ENCODE measurements at places on chromosomes 12 and 14.

DNA sequence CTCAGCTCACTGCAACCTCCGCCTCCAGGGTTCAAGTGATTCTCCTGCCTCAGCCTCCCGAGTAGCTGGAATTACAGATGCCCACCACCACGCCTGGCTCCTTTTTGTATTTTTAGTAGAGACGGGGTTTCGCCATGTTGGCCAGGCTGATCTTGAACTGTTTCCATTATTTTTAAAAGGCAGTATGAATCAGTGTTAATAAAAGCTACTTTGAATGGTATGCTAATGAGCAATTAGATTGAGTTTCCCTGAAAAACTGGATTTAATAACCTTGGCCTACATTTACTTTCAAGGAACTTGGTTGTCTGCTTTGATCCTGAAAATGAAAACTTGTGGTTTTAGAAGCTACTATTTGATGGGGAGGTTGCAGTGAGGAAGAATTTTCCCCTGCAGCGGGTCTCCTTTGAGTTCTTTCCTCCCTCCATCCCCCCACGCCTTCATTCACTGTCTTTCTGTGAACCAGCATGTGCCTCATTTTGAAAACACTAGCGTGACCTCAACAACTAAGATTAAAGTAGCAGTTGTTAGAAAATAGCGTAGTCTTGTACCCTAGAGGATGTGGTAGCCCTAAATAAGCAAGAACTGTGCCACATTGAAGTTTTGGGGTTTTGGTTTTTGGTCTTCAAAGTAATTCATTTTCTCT is 17.8 kb upstream of the RPS6KA5 start:
- no peak for DNase-seq

DNA sequence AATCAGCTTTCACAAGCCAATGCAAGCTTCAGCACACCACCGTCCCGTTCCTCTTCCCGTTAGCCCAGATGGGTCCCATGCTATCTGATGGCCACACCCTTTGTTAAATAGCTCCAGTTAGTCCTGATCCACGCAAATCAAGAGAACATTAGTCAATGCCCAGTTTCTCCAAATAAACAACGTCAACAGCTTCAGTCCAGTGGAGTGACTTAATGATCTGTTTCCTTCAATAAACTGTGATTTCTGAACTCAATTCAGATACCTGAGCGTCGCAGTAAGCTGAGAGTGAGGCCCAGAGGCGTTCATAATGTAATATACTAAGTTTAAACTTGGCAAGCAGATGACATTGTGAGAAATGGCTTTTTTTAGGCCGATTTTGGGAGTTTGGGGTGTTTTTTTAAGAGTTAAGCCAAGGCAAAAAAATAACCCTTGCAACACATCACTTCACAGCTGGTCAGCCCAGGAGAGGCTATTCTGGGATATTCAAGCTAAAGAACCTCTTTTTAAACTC is 112.3 kb downstream of the ZFP36L1 start:
- peak; percentile 79 for DNase-seq

GRCh38 chr14:104983231-104983721 is 2.3 kb upstream of the CLBA1 start:
- no peak for DNase-seq

DNA sequence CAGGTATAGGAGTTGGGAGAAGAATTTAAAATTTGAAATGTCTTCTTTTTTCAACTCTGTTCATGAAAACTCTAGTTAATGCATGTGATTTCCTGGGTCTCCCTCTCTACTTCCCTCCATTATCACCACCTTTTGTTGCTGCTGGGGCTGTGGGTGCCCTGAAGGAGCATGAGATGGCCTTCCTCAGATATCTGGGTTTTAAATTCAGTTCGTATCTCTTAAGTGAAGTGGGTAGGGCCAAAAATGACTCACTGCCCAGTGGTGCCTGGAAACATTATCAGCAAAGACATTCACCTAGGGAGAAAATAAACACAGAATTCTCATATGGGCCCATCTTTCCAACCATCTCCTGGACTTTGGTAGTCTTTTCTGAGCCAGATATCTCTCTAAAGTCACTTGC is 234.9 kb upstream of the PLEKHG7 start:
- no peak for DNase-seq

DNA sequence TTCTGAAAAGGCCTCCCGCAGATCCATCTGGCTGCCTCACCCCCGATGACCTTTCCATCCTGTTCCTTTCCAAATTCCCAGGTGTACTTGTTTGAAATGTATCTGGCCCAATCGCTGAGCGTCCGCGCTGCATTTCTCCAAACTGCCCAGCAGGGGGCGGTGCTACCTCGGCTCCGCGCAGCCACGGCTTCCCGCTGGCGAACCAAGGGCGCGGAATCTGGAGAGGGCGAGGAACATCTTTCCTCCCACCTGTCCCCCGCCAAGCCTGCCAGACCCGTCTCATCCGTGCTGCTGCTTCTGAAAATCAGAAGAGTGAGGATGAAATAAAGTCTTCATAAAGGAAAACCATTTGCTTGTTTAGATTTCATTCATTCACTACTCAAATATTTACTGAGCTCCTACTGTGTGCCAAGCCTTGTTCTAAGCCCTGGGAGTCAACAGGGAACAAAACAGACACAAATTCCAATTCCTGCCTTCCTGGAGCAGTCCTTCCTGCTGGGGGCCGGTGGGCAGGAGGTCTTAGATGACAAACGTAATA is 16.8 kb upstream of the MYL2 start:
- no peak for DNase-seq

DNA sequence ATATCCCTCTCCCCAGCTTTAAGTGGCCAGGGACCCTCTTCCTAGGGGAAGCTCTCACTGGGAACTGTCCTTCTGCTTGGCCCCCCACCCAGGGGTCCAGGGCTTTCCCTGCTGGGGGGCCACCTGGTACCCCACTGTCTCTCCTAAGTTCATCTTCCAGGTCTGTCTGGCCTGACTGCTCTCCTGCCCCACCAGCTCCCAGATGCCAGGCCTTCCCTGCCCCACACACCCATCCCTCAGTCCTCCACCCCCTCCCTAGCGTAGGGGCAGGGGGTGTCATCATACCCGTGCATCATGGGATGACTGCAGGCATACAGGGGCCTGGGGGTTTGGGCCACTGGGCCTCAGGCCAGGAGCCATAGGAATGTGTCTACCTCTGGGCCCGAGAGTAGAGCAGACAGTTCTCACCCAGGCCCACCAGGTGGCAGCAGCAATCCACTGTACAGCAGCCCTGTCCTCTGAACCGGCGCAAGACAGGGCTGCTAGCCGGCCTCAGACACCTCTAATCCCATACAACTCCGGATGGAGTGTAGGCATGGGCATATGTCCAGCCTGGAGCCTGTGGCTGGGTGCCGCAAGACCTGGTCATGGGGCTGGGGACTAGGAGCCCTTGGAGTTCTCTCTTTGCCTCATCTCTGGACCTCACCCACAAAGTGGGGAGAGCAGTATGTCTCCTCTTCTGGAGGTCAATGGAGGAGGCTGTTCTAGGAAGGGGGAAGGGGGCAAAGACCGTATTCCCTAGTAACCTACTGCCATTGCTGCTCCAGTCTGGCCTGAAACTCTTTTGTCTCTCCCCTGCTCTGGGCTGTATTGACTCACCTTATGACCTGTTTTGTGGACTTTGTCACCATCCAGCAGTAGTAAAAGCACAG is 10.0 kb upstream of the SMARCD1 start:
- no peak for DNase-seq

- DNase-seq = no peak
Measured at GRCh38 chr12:43337571-43338444, 214.2 kb downstream of the ADAMTS20 start.

DNA sequence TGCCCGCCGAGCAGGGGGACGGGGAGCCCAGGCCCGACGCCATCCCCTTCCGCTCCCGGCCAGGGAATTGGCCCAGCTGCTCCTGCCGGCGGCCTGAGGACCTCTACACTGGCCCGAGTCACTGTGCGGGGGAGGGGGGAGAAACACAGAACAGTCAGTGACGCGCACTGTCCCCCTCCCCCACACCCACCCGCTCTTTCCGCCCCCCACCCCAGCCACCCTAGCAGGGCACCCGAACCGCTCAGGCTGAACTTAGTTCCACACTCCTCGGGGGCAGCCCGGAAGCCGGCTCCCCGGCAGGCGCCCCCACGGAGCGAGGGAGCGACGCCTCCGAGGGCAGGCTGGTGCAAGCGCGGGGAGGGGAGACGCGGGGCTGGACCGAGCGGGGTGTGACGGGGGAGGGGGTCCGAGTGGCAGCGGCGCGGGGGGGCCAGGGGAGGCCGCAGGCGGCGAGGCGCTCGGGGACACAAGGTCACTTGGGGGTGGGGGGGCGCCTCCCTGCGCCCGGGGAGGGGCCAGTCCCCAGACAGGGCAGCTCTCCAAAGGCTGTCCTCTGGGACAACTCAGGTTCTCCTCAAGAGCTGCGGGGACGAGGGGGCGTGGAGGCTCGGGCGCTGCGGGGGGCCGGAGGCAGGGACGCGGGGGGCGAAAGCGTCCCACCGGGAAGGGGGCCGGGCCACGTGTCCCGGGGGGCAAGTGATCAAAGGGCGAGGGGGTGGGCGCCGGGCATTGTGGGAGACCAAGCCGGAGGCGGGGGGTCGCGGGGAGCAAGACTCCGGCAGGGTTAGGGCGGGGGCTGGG is 648 bp downstream of the CHD4 start:
- DNase-seq = no peak

- DNase-seq = no peak
Measured at GRCh38 chr12:108732489-108733229, 1.3 kb upstream of the CORO1C start.

DNA sequence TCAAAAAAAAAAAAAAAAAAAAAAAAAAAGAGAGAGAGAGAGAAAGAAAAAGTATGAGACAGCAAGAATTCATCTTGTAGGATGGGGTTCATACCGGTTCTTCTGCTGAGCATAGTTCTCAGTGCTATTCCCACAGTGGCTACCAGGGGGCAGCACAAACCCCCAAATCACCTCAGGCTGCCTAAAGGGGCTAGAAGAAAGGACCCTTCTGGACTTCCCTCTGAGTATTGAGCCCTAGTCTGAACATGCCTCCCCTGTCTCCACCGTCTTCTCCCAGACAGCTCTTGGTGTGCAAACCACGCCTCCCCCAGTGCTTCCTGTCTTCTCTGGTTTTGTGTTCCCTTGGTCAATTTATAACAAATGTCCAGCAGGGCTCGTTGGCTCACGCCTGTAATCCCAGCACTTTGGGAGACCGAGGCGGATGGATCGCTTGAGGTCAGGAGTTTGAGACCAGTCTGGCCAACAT is 31.3 kb upstream of the SMUG1 start:
- DNase-seq = no peak

DNA sequence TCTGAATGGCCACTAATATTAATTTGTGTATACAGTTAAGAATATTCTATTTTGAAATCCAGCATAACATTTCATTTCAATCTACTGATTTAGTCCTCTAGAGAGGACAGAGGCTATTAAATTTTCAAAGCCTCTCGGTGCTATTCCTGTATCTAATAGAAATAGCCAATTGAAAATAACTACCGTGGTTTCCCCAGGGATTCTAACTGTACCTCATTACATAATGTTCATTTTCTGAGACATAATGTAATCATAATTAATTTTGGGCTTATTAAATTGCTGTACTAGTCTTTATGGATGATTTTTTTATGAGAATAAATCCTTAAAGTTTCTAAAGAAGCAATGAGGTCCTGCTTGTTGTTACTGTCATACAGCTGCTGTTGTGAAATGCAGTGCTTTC is 38.6 kb upstream of the ACSS3 start:
- DNase-seq = no peak

GRCh38 chr14:93299866-93300265 is 33.0 kb downstream of the BTBD7 start:
- DNase-seq = no peak

DNA sequence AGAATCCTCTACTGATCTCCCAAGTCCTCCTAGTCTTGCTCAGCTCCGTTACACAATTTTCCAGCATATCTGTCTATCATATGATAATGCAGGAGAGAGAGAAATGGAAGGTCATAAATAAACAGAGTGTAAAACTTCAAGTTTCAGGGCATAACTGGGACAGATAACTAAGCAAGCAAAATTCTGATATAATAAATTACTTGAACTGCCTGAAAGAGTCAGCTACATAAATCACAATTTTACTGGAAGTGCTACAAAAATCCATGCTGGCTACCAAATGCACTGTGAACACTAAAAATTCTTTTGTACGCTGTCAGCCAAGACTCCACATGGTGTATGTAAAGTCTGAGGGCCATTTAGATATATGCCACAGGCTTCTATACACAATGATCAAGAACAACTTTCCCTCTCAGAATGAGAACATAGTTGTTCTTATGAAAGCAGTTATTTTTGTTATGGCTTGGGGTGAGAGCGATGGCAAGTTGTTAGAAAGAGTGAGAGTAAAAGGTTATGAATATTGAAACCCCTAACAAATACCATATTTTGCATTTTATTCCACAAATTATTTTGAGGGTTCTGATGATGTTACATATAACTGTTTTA is 41.1 kb downstream of the GRIP1 start:
- DNase-seq = no peak

DNA sequence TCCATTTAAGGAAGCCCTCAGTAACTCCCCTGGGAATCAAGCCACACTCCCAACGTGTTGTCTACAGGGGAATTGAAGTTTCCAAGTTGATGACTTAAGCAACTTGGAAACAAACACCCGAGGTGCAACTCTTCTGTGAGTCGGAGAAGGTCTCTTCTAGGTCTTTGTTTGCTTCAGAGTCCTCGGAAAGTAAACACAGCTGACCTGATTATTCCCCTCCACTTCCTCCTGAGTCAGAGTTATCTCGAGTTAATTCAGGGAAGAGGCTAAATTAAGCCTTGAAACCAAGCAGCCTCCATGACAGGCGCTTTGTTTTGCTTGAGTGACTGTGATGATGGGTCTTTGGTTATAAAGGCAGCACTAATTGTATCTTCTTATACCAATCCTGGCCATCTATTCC is 41.8 kb downstream of the TUNAR start:
- no peak for DNase-seq

DNA sequence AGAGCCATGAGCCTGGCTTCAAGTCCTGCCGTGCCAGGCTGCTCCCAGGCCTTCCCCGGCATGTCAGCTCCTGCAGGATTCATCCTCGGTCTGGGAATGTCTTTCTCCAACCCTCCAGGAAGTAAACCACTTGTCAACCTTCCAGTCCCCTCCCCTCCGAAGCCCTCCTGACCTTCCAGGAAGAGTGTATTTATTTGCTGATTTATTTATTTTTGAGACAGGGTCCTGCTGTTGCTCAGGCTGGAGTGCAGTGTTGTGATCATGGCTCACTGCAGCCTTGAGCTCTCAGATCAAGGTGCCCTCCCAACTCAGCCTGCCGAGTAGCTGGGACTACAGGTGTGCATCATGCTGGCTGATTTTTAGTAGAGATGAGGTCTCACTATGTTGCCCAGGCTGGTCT is 24.7 kb downstream of the VSX2 start:
- DNase-seq = no peak

DNA sequence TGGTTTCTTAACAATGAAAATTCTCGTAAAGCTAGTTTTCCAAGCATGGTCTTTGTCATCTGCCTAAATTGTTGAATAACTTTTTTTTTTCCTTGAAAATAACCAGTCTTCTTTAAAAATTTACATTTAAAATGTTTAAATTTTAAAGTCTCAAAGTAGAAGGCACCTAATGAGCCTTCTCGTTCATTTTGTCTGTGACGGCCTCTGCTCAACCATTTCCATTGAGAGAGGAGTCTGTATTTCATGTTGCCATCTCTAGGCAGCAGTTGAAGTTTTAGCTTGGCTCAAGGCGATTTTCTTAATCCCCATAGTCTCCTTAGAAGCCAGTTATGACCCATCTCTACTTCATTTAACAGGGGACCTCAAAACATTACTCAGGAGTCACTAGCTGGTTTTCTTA is 69.1 kb downstream of the PAPOLA start:
- DNase-seq = no peak

Data from AG09319 (cell line).